ACHN (cell line): ENCODE measurements at places on chromosomes 7 and 10.

DNA sequence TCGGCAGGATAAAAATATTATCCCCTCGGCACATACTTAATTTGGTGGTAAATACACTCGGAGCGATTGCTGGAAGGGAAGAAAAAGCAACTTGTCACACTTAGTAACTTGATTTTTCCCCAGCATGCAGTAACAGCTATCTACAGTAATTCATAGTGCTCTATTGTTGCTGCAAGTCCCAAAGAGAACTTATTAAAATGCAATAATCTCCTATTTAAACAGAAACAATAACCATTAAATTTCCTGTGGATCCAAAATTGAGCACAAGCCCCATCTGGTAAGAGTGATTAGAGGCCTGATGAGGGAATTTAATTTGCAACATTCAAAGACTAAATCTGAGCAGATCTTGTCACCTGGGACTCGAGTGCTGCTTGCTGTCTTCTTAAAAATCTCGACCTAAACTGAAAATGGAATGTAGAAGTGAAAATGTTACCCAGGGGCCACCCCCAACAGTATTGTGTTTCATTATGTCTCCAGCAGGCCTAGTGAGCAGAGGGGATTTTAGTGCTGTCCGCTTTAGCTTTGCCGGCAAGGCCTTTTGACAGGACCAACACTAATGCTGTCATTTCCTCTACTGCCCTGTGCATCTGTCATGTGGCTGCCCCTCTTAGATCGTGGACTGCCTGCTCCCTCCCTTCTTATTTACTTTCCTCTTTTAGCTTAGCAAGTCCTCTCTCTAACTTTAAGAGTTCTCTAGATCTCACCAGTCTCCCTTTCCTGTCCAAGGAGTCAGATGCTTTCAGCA is 639.7 kb downstream of the AUTS2 start:
- DNase-seq = no peak

- no peak for DNase-seq
These were observed 287.9 kb upstream of the PODXL start for GRCh38 chr7:131844369-131844768.

DNA sequence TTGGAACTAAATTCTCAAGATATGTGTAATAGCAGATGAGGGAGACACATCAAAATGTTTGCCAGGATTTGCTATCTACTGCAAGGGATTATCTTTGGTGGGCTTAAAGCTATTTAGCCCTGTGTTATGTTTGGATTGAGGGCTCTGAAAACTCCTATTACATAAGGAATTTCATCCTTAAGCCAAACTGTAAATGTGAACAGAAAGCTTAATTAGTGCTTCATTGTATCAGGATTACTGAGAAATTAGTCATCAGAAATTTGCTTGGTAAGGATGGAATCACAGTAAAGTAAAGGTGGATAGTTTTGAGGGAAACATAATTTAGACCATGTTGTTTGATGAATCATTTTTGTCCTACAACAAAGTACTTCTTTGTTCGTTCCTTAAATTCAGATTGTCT is 8.3 kb downstream of the ANKRD7 start:
- no peak for DNase-seq

- DNase-seq = no peak
These were observed 76.4 kb downstream of the CCSER2 start for GRCh38 chr10:84404783-84405182.

GRCh38 chr7:99221866-99222265 is 14.0 kb upstream of the KPNA7 start:
- DNase-seq = no peak

DNA sequence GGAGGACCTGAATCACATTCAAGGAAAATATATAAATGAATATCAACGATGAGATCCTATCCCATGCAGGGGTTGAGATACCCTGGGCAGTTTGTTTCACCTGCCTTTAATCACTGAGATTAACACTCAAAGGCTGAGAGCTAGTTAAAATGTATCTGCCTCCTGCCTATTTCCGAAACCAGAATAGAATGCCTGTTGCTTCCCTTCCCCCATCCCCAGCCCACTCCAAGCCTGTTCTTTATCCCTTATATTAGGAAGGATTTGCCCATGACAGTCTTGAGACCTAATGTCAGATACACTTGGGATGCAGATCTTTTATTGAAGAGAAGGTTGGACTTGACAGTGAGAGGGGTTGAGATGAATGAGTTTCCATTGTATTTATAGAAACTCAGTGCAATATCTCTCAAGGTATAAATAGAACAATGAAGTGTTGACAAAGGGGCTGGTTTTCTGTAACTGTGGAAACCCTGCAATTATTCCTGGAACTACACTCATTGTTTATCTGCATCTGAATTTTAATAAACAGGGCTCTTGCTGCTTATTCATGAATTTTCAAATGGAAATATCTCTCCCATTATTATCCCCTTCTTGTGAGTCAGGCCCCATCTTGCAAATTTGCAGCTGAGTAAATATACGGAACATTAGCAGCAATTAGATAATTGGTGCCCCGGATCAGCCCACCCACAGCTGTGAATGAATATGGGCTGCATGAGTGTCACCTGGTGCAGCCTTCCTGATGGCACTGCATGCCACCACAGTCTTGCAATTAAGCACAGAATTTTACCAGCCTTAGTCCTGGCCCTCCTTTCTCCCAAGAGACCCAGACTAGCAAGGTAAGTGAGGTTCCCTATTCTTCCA is 66.7 kb downstream of the SORCS3 start:
- DNase-seq = no peak

DNA sequence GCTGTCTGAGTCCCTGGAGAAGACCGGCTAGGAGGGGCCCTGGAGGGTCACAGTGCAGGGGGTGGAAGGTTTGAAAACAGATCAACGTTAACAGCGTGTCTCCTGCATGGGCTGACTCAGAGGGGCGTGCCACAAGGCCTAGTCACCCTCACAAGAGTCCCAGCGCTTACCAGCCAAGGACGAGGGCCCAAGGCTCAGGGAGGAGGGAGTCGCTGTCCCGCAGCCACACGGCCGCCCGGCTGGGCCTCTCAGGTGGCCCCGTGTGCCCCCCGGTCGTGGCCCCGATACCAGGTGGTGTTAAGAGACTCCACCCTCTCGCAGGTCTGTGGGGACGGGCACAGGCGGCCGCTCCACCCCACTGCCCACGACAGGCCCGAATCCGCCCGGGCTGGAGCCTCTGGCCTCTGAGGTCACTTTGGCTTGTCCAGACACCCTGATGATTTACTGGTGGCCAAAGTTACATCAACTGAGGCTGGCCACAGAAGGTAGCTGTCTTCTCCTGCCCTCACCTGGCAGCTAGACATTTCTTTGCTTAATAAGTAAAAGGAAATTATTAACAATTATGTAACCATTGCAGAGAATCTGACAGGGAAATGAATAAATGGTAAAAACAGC is 34.0 kb downstream of the FAM20C start:
- peak; percentile 84 for DNase-seq

GRCh38 chr10:119439922-119440321 is 102.6 kb downstream of the RGS10 start:
- no peak for DNase-seq

GRCh38 chr10:17435953-17436352 is 18.4 kb downstream of the ST8SIA6 start:
- DNase-seq = no peak

DNA sequence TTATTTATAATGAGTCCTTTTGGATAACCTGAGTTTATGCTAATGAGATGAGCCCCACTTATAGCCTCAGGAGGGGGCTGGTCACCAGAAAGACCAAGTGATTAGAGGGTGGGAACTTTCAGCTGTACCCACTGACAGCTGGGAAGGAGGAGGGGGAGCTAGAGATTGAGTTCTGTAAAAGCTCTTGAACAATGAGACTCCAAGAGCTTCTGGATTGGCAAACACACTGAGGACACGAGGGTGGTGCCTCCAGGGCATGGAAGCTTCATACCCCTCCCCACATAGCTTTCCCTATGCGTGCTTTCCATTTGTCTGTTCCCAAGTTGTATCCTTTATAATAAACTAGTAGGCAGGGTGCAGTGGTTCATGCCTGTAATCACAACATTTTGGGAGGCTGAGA is 20.3 kb downstream of the MRPS24 start:
- DNase-seq = no peak

GRCh38 chr10:72980348-72980747 is 25.7 kb upstream of the PLA2G12B start:
- no peak for DNase-seq

DNA sequence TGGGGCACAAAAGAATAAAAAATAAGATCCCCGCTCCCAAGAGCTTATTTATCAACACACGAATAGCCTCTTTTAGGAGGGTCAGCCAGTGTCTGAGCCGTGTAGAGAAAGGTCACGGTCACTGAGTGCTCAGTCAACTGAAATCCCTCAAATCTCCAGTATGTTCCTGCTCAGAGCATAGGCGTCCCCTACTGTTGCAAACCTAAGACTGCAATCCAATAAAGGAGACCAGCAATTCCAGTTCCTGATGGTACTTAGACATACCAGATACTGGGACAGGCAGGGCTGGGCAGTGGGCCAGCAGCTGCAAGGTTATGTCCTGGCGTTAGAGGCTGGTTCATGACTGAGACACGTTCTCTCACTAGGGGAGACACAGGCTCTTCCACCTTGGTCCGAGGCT is 93.6 kb downstream of the CACNB2 start:
- peak; percentile 25 for DNase-seq

GRCh38 chr10:24255115-24255880 is 46.4 kb downstream of the KIAA1217 start:
- no peak for DNase-seq

- no peak for DNase-seq
These were observed 257 bp downstream of the WAC start for GRCh38 chr10:28533186-28533564.

DNA sequence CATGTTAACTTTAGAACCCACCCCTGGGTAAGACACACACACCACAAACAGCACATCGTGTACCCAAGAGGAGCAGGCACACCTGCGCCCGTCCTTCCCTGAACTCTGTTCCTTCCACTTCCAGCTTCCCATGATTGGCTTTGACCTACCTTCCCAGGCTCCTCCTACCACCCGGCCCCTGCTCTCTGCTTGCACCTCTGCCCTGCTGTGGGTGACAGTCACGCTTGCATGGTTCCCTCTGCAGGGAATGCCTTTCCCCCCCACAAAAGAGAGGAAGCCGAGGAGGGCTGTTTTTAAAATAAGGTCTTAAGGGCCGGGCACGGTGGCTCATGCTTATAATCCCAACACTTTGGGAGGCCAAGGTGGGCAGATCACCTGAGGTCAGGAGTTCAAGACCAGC is 16.4 kb downstream of the SFXN4 start:
- no peak for DNase-seq

DNA sequence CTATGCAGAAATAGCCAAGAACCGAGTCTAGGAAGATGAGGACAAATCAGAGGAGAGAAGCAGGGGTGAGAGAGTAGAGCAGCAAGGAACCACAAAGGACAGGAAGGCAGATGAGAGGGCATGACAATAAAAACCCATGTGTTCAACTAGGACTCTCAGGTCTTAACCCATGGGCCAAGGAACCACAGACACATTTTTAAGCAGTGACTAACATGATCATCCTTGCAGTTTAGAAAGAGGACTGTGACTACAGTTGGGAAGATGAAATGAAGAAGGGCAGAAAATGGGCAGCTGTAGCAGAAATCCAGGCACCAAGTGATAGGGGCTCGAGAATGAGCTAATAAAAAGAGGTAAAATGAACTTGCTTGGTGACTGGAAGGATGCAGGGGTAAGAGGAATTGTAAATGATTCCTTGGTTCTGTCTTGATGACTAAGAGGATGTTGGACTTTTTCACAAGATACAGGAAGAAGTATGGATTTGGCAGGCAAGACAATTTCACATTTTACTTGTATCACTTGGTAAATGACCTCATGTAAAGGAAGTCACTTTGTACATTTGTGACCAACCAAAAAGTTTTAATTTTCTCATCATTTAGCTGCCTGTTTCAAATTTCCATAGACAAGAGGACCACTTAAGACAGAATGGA is 22.8 kb downstream of the SGMS1 start:
- DNase-seq = no peak

GRCh38 chr7:21844742-21845141 is 101.0 kb downstream of the CDCA7L start:
- peak; percentile 7 for DNase-seq

GRCh38 chr10:29519659-29520058 is 115.1 kb downstream of the SVIL start:
- DNase-seq = no peak

- no peak for DNase-seq
These were observed 30.3 kb upstream of the TRIM24 start for GRCh38 chr7:138429577-138430250.

DNA sequence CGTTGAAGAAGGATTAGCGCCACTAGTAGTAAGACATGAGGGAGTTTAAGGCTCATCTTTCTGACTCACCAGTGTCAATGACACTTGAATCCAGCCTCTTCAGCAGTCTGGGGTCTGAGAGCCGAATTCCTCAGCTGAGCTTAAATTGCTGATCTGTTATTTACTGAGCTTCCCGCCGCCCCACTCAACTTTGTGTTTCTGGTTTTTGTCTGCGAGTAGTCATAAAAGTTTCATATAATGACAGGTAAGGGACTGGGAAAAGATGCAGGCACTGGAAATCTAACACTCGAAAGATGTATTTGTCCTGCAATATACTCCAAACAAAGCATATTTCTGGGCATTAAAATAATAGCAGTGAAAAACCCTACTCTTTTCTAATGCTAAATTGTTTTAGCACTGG is 51.2 kb upstream of the RELN start:
- no peak for DNase-seq

- DNase-seq = no peak
These were observed 382.7 kb downstream of the SFMBT2 start for GRCh38 chr10:7027913-7028808.

GRCh38 chr10:71319800-71320392 is 837 bp downstream of the SLC29A3 start:
- no peak for DNase-seq

- no peak for DNase-seq
These were observed 189.2 kb downstream of the C7orf25 start for GRCh38 chr7:42722716-42723115.

DNA sequence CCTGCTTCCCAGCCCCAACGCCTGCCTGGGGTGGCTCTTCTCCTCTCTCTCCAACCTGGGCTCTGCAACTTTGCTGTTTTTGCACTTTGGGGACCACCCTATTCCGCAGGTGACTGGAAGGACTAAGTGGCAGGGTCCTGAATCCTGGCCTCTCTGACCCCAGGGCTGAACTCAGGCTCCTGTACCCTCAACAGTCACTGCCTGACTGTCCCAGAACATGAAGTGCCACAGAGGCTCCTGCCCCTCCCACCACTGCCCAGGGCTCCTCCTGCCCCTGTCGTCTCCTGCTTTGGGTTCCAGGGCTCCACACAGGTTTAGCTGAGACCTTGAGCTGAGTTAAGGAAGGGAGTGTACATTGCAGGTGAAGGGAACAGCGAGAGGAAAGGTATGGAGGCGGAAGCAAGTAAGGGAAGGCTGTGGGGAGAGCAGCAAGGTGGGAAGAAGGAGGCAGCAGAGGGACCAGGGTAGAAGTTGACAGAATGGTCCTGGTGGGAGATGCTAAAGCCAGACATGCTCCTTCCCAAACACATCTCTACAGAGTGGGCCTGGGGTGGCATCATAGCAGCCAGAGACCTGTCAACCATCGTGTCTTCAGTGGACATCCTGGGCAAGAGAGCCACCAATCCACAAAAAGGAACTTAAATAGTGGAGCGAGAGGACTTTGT is 5.7 kb upstream of the GRID1 start:
- no peak for DNase-seq
